ENCODE measurements at places on chromosomes 5 and 9.

DNA sequence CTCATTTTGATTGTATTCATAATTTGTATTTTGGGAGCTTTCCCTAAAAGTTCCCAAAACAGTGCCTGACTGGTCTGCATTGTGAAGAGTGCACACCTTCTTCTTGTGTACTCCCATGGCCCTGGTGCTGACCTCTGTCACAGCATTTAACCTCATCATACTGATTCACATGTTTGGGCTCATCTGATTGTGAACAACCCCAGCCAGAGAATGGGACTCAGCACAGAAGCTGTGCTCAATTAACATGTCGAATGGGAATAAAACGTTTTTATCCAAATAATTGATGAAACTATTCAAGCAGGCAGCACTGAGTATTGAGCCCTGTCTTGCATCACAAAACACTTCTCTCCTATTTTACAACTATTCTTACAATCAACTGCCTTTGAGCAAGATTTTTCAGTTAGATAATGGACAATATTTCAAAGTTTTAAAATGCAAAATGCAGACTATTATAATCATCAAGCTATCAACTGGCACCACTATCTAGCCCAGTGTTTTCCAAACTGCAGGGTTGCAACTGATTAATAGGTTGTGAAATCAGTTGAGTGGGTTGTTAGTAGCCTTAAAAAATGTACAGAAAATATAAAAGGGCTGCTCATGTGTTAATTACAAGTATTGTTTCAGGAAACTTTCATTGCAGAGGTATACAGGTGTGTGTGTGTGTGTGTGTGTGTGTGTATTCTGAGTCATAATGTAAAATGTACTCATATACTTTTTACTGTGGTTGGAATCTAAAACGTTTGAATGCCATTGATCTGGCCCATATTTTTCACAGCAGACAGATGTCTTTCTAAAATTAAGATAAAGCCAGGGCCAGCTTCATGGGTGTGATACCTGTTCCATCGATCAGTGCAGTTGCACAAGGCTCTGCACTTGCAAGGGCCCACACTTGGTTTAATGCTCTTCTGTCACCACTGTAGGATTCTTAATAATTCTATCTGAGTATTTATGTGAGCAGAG lies 190.5 kb downstream of the PIK3R1 start:
- H3K4me1 ChIP-seq, result peaks cover 35% of the 10 kb centered on the region
- H3K4me3 ChIP-seq, result no peak overlapping the region
- H3K27ac ChIP-seq, result no peak overlapping the region
- no peak for DNase-seq

DNA sequence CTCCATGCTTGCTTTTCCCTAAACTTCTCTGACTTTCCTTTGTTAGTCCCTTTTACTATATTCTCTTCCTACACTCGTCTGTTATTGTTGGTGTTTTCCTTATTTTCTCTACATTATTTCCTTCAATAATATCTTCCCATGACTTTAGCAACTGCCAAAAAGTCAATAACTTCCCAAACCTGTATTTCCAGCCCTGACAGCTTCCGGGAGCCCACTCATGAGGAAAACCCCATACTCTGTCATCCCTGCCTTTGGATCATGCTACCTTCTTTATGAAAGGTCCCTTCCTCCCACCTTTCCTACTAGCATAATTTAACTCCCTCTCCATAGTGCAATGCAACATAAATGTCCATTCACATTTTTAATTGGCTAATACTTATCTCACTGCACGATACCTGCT lies 144.0 kb upstream of the CDH6 start:
- H3K27me3 ChIP-seq, result no peaks in the 10 kb centered on the region
- no peaks in the 10 kb centered on the region for H3K36me3 ChIP-seq
- no peak overlapping the region for H3K27ac ChIP-seq
- DNase-seq, result no peak
- no peak overlapping the region for H3K4me3 ChIP-seq

GRCh38 chr9:72462340-72462739 lies 59.1 kb upstream of the TMC1 start:
- no peaks in the 10 kb centered on the region for H3K27me3 ChIP-seq
- peak overlapping the region; percentile 34 for H3K27ac ChIP-seq
- no peak overlapping the region for H3K4me3 ChIP-seq

- DNase-seq, result no peak
- no peak overlapping the region for H3K4me3 ChIP-seq
- H3K36me3 ChIP-seq, result no peaks in the 10 kb centered on the region
- no peaks in the 10 kb centered on the region for H3K4me1 ChIP-seq
- no peak overlapping the region for H3K27ac ChIP-seq
Measured at GRCh38 chr9:106771608-106772007, 91.4 kb upstream of the ZNF462 start.

GRCh38 chr9:20561531-20561930 lies 60.8 kb downstream of the MLLT3 start:
- no peaks in the 10 kb centered on the region for H3K36me3 ChIP-seq
- H3K4me3 ChIP-seq, result no peak overlapping the region
- no peak for DNase-seq
- peaks cover 17% of the 10 kb centered on the region for H3K4me1 ChIP-seq
- H3K27me3 ChIP-seq, result no peaks in the 10 kb centered on the region

- no peak for DNase-seq
- peak overlapping the region; percentile 42 for H3K27ac ChIP-seq
- no peaks in the 10 kb centered on the region for H3K27me3 ChIP-seq
Measured at GRCh38 chr9:25700430-25700829, 22.2 kb upstream of the TUSC1 start.

DNA sequence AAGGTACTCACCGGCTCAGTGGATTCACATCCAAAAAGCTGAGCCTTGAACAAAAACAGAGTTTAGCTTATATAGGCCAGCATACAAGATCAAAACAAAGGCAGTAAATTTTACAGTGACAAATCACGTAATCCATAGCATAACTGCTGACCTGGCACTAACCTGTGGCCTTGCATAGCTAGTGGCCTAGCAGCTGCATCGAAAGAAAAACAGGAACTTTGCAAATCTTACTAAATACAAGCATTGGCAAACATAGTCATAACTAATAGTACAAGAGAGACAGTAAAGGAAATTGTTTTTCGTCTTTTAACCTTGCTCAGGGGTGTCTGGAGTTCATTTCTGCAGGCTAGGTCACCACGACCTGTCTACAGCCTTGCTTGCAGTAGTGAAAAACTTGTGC lies 4.8 kb downstream of the HSDL2 start:
- no peak for DNase-seq
- peaks cover 2% of the 10 kb centered on the region for H3K36me3 ChIP-seq
- H3K4me3 ChIP-seq, result no peak overlapping the region
- H3K27ac ChIP-seq, result no peak overlapping the region
- H3K4me1 ChIP-seq, result peaks cover 12% of the 10 kb centered on the region
- H3K27me3 ChIP-seq, result no peaks in the 10 kb centered on the region

DNA sequence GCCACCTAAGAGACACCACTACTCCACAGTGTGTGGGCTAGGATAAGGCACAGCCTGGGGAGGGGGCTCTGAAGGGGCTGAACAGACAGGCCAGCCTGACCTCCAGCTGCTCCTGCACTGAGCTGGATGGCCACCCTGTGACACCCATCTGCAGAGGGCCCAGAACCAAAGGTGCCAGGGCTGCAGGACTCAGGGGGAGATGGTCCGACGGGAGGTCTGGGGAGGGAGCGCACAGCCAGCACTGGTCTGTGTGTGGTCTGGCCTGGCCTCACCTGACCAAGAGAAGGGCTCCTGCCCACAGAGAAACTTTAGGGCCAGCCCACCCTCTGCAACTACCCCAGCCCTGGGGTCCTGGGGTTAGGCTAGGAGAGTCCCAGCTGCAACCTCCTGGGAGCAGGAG lies 789 bp downstream of the LTC4S start:
- no peak overlapping the region for H3K27ac ChIP-seq
- no peaks in the 10 kb centered on the region for H3K27me3 ChIP-seq
- H3K36me3 ChIP-seq, result peaks cover 22% of the 10 kb centered on the region
- H3K4me1 ChIP-seq, result peaks cover 10% of the 10 kb centered on the region
- peak; percentile 70 for DNase-seq
- H3K4me3 ChIP-seq, result no peak overlapping the region

DNA sequence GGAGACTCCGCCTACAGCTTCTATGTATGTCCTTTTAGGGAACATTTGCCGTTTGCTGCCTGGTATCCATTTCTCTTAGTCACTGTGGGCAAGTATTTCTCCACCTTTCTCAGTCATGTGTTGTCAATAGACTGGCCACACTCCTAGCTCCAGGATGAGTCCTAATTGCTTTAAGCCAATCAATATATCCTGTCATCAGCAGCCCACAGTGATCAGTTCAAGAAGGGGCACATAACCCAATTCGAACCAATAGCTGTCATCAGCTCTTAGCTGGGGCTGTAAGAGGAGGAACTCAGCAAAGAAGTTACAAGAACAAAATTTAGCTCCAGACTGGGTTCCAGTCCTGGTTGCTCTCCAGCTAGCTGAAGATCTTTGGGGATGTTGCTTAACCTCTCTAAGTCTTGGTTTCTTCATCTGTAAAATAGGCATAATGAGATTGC lies 70.7 kb upstream of the MAN2A1 start:
- H3K36me3 ChIP-seq, result no peaks in the 10 kb centered on the region
- H3K4me1 ChIP-seq, result no peaks in the 10 kb centered on the region
- DNase-seq, result no peak
- H3K4me3 ChIP-seq, result no peak overlapping the region
- no peaks in the 10 kb centered on the region for H3K27me3 ChIP-seq

- peak overlapping the region; percentile 62 for H3K27ac ChIP-seq
- H3K36me3 ChIP-seq, result no peaks in the 10 kb centered on the region
Measured at GRCh38 chr9:86099701-86100364, 475 bp upstream of the GOLM1 start.

GRCh38 chr5:176162888-176163287 lies 75.3 kb upstream of the SIMC1 start:
- H3K36me3 ChIP-seq, result no peaks in the 10 kb centered on the region
- no peak for DNase-seq
- H3K27ac ChIP-seq, result no peak overlapping the region
- peaks cover 8% of the 10 kb centered on the region for H3K27me3 ChIP-seq

DNA sequence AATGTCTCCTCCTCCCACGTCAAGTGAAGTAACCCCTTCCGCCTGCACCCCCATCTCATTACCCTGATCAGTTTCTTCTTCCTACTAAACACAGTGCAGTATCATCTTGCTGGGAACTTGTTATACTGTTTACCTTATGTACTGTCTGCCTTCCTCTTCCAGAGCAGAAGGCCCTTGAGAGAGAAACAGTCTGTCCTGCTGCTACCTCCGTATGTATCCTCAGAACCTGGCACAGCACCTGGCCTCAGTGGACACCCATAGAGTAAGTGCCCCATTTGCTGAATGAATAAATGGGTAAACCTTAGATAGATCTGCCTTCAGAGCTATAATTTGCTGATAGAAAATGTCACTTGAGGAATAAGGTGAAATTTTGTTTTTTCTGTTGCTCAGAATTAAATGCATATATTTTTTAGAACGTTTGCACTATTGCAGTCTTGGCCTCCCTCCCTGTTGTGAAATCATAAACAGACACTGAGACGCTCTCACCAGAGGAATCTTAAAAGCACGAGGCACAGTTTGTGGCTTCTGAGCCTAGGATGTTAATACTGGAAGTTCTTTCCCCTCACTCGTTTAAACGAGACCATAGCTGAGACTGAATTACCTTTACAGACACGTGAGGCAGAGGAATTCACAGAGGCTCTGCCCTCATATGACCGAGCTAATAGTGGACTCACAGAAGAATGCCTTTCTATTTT lies 223.1 kb upstream of the DAP start:
- H3K36me3 ChIP-seq, result no peaks in the 10 kb centered on the region
- DNase-seq, result no peak
- H3K27ac ChIP-seq, result no peak overlapping the region
- no peak overlapping the region for H3K4me3 ChIP-seq

- H3K4me3 ChIP-seq, result no peak overlapping the region
- no peaks in the 10 kb centered on the region for H3K36me3 ChIP-seq
- no peak for DNase-seq
- H3K4me1 ChIP-seq, result no peaks in the 10 kb centered on the region
- no peaks in the 10 kb centered on the region for H3K27me3 ChIP-seq
Measured at GRCh38 chr5:159405611-159406031, 75.3 kb upstream of the IL12B start.

DNA sequence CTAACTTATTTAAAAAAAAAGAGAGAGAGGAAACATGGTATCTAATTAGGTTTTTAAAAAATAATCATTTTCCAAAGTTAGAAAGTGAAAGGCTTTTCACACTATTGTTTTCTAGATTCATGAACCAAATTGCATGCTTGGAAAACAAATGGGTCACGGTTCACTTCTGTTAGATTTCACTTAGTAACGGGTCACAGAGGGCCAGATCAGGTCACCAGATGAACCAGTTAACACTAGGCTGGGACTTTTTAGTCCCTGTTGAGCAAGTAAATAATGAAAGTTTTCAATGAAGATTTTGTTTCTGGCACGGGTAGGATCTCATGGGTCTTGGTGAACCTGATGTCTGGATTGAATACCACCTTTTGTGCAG lies 207.2 kb upstream of the RFX3 start:
- peak overlapping the region; percentile 81 for H3K27ac ChIP-seq
- H3K4me3 ChIP-seq, result no peak overlapping the region
- DNase-seq, result peak; percentile 25
- no peaks in the 10 kb centered on the region for H3K27me3 ChIP-seq
- no peaks in the 10 kb centered on the region for H3K36me3 ChIP-seq

DNA sequence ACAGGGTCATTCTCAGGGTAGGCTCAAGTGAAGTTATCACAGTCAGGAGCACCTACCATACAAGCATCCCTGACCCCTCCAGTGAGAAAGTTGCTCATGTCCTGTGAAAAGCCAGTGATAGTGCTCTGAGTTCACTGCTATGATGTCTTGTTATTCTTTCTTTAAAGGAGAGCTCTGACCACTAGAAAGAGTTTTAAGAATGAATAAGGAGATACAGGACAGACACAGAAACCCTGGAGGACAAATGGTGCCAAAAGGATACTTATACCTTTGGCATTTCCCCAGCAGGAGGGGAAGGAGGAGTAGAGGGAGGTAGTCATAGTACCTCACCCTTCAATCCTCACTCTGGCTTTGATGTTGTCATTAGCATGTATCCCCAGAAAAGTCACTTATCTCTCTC lies 84.0 kb upstream of the AGXT2 start:
- H3K36me3 ChIP-seq, result no peaks in the 10 kb centered on the region
- H3K27ac ChIP-seq, result peak overlapping the region; percentile 23
- H3K4me3 ChIP-seq, result no peak overlapping the region
- DNase-seq, result peak; percentile 75
- no peaks in the 10 kb centered on the region for H3K27me3 ChIP-seq
- H3K4me1 ChIP-seq, result peaks cover 52% of the 10 kb centered on the region

GRCh38 chr9:20619487-20620200 lies 2.7 kb downstream of the MLLT3 start:
- no peak for DNase-seq
- H3K27ac ChIP-seq, result no peak overlapping the region
- H3K36me3 ChIP-seq, result no peaks in the 10 kb centered on the region

DNA sequence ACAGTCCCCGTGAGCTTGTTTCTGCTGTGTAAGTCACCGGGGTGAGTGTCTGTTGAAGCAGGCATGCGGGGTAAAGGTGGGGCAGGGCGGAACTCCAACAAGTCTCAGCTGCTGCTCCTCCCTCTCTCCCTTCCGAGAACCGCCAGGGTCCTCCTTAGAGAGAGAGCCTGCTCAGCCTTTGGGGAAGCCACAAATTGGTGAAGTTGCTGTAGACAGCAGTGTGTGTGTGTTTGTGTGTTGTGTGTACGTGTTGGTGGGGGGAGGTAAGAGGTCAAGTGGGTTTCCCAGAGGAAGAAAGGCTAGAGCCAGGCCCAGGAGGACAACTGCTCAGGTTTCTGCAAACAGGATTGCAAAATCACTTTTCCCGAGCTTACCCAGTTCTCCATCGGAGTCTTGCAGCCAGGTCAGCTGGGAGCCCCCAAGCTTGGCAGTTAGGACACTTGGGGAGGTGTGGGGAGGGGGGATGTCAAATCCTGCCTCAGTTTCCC lies 38.9 kb upstream of the DAB2IP start:
- H3K27ac ChIP-seq, result no peak overlapping the region
- H3K4me3 ChIP-seq, result no peak overlapping the region
- DNase-seq, result no peak
- H3K27me3 ChIP-seq, result peaks cover 44% of the 10 kb centered on the region
- no peaks in the 10 kb centered on the region for H3K4me1 ChIP-seq

- DNase-seq, result peak; percentile 69
- H3K27me3 ChIP-seq, result no peaks in the 10 kb centered on the region
- H3K4me3 ChIP-seq, result no peak overlapping the region
Measured at GRCh38 chr9:137365056-137365455, 57.9 kb downstream of the EXD3 start.

All from osteoblast (primary cell).